Esophagus squamous epithelium (tissue), 5 donors: ENCODE measurements at places on chromosomes 2 and 18.

DNA sequence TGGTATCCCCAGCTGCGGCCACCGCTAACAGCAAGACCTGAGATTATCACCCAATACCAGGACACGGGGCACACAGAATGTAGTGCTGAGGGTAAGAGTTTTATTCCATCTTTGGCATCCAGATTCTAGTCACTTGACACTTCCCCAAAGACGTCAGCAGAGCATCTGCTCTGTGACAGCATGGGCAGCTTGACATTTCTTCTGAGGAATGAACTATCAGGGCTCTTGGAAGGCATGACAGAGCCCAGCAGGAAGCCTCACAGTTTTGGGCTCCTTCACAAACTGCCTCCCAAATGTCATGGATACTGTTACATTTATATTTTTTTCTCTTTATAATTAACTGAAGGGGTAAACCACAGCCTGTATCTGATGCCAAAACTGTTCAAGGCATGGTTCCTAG, 1010.7 kb downstream of the TDRD15 start:
- DNase-seq, result no peak

- DNase-seq, result no peak
Observed at GRCh38 chr2:145287736-145288135, 767.8 kb upstream of the ZEB2 start.

GRCh38 chr2:234879671-234880455, 72.0 kb upstream of the SH3BP4 start:
- DNase-seq, result no peak

- DNase-seq, result peak; percentile 49
Observed at GRCh38 chr2:64767670-64768468, 114.2 kb upstream of the SERTAD2 start.

DNA sequence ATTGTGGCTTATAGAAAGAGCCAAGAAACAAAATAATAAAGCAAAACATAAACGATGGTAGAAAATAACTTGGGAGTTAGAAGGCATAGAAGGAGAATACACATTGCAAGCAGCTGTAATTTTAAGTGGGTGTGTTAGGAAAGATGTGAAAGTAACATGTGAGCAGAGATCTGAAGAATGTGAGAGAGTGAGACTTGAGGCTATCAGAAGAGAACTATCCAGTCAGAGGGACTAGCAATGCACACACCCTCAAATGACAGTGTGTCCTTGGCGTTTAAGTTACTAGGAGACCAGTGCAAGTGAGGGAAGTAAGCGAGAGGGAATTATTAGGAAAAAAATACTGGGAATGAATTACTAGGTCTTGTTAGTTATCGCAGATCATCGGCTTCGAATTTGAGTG, 304.9 kb downstream of the DSEL start:
- DNase-seq, result no peak

DNA sequence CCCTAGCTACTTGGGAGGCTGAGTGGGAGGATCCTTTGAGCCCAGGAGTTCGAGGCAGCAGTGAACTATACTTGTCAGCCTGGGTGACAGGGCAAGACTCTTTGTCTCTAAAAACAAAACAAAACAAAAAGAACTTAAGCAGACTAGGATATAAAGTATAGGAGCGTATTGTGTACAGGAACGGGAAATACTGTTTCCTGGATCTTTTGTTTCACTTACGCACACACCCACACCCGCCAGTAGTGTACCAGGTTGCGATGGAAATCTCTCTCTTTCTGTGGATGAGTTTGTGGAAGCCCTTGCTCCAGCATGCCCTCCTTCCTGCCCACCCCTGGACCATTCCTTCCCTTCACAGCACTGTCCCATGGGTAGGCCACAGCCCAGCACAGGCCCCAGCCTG, 136.3 kb downstream of the RPIA start:
- DNase-seq, result no peak

GRCh38 chr2:32484937-32485336, 128.1 kb downstream of the BIRC6 start:
- DNase-seq, result no peak

DNA sequence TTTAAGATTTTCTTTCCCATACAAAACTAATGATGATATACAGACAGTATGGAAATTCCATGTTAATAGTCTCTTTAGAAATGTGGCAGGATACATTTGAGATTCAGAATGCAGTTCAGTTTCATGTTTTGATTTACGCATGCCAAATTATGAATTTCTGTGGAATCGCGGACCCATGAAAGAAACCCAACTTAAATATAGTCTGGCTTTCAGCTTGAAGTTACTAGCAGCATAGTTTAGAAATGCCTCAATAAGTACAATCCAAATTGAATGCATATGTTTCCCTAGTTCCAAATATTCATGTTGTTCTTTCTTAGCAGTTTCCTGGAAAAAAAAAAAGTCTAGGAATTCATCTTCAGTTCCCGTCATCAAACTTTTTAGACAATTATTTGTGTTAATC, 164.1 kb upstream of the RASGRP3 start:
- no peak for DNase-seq

GRCh38 chr2:12498286-12498685, 218.4 kb upstream of the TRIB2 start:
- DNase-seq, result no peak

DNA sequence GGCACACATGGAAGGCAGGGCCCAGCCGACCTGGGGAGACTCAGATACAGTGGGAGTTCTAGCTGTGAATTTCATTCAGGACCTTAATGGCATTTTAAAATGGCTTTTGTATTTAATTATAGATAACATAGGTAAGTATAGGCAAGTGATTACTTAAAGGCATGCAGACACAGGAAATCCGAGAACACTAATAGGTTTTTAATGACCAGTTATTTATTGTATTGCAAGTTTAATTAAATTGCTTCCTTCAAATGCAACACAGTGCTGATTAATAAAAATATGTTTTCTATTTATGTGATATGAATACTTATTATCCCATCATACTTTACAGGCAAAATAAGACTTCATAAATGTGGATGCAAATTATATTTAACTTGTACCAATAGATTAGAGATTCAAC, 19.7 kb upstream of the SH3RF3 start:
- DNase-seq, result no peak

- no peak for DNase-seq
Observed at GRCh38 chr2:239255628-239256349, 145.0 kb downstream of the HDAC4 start.

GRCh38 chr18:66533693-66534092, 70.2 kb downstream of the CDH19 start:
- DNase-seq, result no peak

DNA sequence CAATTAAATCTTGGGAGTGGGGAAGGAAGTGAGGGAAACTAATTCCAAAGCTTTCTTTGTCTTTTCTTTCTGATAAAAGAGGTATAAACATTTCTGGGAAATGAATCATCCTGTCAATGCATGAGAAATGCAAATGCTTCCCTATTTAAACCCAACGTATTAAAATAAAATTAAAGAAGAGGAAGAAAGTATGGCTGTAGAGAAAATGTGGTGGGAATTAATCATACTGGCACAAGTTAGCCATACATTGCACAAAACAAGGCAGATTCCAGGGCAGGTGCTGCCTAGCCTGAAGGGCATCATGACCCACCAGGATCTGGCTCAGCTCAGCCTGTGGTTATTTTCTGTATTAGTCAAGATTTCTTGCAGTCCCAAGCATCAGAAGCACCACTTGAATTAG, 338.0 kb downstream of the NYAP2 start:
- no peak for DNase-seq

- DNase-seq, result no peak
Observed at GRCh38 chr2:42044939-42045338, 2.9 kb upstream of the PKDCC start.

- no peak for DNase-seq
Observed at GRCh38 chr18:51029378-51029693, 677 bp upstream of the SMAD4 start.

DNA sequence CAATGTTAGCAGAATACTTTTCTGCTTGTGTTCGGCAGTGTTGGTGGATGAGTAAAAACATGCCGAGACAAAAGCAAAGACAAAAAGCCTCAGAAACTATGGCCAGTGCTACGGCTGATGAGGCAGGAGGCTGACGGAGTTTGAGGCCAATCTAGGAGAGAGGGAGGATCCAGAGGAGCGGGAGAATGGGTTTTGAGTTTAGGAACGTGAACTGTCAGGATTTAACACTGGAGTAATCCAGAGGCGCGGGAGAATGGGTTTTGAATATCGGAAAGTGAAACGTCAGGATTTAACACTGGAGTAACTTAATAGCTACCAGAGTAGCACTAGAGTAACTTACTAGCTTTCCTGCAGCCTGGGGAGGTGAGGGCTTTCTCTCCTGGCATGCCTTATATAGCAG, 37.4 kb downstream of the LYPD6B start:
- DNase-seq, result no peak

GRCh38 chr18:57073501-57074187, 73.2 kb upstream of the BOD1L2 start:
- DNase-seq, result no peak

DNA sequence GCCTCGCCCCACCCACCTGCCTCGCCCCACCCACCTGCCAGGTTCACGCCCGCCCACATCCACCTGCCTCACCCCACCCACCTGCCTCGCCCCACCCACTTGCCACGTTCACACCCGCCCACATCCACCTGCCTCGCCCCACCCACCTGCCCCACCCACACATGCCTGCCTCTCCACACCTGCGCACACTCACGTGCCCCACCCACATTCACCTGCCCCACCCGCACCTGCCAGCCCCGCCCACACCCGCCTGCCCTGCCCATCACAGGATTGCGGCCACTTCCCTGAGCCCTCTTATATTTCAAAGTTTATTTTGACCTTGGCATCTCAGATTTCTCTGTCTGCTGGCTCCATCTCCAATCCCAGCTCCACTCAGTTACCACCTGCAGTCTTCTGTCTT, 217.5 kb upstream of the SOX11 start:
- no peak for DNase-seq

DNA sequence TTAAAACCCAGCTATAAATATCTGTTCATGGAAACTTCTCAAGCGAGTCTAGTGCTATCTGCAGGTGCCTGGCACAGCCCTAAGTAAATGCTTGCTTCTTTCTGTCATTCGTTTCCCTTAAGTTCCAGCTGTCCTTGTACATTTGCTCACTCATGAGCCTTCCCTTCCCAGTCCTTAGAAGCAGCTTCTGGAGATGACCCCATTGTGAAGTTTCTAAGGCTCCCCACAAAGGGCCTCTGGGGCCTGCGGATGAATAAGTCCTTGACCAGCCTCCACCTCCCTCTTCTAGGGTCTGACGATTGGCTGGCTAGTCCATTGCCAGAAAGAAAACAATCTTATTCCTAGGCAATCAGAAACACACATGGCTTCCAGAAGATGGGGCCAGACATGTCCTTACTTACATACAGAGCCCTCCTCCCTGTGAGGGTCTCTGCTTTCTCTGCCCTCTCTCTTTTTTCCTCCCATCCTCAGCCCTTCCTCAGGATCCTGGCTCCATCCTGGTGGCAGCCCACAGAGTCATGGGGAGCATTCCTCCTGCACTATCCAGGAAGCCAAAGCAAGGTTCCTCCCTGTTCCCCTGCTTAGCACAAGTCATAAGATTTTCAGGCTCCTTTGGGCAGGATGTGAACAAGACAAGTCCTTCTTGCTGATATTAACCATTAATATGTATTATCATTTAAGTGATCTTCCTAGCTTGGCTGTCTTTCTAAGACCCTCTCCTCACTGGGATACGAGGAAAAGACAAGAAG, 87.3 kb downstream of the TNFRSF11A start:
- DNase-seq, result no peak

GRCh38 chr2:47266939-47267710, 112.0 kb upstream of the STPG4 start:
- DNase-seq, result no peak

DNA sequence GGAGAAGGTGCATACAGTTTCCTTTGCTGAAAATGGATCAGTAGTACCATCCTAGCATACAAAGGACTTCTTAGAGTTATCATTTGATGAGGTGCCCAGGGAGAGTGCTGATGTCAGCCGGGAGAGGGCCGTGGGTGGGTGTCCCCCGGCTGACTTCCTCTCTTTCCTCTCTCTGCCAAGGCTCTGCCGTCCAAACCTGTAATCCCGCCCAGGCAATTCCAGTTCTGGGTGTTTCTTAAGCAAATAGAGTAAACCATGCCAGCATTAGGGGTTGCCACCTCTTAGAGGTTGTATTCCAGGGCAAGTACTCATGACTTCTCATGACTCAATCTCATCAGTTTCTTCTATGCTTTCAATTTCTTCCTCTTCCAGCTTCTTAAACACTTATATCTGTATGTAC, 117.2 kb downstream of the GATA6 start:
- peak; percentile 0 for DNase-seq

DNA sequence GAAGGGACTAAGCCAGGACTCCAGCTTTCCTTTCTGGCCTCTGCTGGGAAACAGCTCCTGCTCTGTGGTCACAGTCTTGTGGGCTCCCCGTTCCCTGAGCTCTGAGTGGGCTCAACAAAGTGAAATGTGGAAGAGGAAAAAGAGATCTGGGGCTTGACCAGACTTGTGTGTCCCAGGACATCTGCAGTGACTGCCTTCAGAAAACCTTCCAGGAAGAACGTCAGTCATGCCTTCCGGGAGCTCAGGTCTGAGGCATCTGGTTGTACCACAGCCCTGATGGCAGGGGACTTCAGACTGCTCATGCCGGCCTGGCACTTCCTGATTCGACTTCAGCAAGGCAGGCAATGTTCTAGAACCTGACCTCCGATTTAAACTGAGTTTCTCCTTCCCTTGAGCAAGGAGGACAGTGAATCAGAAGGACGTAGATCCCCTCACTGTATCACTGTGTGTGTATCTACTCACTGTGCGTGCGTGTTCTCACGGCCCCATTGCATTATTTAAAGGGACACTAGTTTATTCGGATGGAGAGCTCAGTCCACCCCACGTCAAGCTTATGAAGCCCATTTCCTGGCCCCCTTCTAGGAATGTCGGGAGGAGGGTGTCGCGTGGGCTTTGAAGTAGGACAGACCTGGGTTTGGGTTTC, 548 bp upstream of the FBLN7 start:
- DNase-seq, result no peak

DNA sequence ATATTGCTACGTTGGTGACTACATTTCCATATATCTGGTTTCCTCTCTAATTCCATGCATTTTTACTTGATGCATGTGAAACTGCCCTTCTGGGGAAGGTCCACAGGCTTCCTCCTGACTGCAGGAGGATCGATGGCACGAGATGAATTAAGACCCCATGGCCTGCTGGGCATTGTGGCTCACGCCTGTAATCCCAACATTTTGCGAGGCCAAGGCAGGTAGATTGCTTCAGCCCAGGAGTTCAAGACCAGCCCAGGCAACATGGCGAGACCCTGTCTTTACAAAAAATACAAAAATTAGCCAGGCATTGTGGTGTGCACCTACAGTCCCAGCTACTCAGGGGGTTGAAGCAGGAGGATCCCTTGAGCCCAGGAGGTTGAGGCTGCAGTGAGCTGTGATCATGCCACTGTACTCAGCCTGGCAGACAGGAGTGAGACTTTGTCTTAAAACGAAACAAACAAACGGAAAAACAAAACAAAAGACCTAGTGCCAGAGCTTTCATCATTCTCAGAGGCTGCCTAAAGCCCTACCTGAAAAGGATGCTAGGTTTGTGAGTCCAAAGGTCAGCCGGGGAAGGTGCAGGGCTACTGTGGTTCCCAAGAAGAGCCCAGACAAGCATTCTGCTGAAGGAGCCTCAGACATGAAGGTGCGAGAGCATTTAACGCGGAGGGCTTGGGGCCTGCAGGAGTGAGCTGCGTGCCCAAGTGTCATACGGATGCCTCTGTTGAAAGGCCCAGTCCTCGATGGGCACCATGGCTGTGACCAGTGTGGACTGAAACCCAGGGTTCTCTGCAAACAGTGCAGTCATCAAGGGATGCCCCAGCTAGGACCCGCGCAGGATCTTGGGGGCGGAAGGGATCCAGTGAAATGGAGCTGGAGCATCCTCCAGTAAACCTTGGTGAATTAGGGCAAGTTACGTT, 21.6 kb downstream of the GPR55 start:
- DNase-seq, result no peak

- DNase-seq, result no peak
Observed at GRCh38 chr2:25341753-25342371, at the start of gene DNMT3A. DNMT3A (minus strand) TSS chr2:25341925; CDS start chr2:25313984, 27,941 bp downstream.

- DNase-seq, result no peak
Observed at GRCh38 chr18:36066686-36067054, 689 bp downstream of the RPRD1A start.
